KBM-7 (cell line): ENCODE measurements at places on chromosomes 3 and 15.

DNA sequence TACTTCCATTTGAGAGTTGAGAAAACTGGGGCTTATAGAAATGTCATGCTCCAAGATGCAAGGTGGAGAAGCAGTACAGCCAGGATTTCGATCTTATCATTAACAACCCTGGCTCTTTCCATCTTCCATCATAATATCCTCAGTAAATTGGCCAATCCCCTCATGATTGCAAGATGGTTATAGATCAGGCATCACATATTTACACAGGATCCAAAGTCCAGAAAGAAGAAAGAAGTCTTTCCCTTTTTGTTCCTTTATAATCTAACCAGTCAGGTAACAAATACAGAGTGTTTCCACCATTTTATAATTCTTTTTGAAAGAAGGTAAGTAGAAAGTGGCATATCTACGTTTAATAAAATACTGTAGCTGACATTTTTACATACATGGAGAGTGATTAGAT lies 29.7 kb downstream of the CNTN3 start:
- DNase-seq: no peak

DNA sequence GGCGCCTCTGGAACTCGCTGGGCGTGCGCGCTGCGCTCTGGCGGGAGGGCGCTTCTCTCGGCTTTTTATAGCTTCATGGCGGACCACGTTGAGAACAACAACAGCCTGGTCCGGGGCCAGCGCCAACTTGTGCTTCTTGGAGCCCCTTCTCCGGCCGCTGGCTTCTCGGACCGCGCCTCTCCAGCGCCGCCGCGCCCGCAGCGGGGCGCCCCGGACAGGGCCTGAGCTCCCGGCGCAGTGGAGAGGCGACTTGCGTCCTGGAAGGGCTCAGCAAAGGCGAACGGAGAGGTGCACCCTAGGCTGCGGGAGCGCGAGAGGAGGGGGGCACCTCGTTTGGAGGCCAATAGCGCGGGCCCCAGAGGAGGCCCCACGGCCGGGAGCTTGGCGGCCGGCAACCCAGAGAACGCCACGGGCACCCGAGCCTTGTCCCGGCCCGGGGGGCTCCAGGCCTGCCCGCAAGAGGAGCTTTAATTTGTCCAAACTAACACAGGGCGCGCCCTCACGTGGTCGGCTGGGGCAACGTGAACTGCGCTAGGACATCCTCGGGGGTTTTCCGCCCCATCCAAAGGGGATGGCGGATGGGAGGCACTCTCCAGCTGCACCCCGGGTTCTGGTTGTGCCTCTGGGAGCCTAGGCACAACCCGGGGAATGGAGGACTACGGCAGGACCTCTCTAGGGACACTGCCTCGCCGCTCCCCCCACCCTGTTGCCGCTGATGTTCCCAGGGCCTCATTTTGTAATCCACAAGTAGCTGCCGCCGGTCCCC lies 37.8 kb downstream of the HMCES start:
- DNase-seq: peak; percentile 82

DNA sequence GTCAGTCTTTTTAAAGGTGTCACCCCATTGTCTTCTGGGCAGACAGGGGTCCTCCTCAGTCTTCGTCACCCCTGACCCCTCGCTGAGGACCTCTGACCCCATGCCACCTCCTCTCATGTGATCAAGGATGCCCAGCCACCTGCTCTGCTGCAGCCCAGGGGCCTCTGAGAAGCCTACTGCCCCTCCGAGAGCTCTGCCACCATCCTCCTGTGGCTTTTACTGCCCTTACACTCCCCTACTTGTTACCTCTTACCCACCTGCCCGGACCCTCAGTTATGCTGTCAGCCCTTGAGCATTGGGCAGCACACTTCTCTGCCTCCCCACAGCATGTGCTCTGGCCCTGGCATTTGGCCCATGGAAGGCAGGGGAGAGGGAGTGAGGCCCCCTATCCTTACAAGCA lies 123.2 kb downstream of the LRRK1 start:
- no peak for DNase-seq

DNA sequence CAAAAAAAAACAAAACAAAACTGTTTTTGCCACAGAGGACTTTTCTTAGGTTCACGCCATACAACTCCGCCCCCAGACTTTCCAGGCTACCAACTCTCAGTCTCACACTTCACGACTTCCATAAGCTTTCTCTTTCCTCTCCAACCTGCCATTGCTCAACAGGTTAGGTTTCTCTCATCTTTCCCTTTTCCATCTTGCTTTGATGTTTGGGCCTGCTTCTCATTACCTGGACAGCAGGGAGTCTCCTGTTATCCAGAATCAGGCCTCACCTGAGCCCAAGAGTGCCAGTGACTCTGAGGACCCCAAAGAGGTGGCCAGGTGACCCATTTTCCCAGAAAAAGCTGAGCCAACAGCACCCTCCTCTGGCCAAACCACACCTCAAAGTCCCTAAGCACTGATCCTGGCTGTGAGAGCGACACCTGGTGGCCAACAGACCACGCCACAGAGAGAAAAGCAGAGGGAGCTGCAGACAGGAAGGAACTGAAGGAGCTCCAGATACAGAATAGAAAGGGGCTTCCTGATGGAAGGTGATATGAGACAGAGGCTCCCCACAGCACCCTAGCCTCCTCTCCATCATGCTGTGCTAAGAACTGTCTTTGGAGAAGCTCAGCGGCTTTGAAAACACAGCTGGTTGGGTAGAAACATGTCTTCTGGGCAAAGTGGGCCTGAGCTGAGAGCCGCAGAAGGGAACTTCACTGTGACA lies 4.0 kb downstream of the CCDC51 start:
- DNase-seq: peak; percentile 92
